ENCODE measurements at places on chromosomes 11 and 22.

GRCh38 chr11:24091594-24091993 is 405.3 kb upstream of the LUZP2 start:
- DNase-seq, result no peak

DNA sequence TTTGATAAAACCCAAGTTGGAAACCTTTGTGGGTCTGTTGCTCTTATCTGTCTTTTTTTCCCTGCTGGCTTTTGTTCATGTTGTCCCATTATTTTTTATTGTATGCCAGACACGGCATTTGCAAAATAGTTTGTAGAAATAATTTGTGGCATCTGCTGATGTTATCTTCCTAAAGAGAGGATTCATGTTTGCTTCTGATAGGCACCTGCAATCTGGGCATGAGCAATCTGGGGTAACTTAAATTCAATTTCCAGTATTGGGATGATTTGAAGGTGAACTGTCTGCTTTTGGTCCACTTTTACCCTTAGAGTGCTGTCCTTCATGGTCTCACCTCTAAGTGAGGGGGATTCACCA is 126.9 kb downstream of the CEP164 start:
- no peak for DNase-seq

DNA sequence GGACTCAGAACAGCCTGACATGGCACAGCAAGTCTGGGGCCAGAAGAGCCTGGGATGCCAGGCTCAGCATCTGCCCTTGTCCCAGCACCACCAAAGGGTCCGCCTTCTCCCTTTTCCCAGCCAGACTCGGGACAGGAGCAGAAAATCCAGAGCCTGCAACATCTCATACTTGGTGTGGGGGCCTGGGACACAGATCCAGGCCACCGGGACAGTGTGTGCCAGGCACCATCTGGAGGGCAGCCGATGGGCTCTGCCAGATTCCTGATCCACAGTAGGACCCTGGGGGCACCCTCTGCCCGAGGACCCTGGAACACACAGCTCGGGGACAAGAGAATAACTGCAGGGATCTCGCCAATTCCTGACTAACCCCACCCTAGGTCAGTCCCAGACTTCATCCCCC is 67.7 kb downstream of the PHF21B start:
- DNase-seq, result no peak

GRCh38 chr11:33842236-33842915 is 49.5 kb downstream of the LMO2 start:
- no peak for DNase-seq

GRCh38 chr11:95426823-95427462 is 195.9 kb upstream of the SESN3 start:
- DNase-seq, result no peak

DNA sequence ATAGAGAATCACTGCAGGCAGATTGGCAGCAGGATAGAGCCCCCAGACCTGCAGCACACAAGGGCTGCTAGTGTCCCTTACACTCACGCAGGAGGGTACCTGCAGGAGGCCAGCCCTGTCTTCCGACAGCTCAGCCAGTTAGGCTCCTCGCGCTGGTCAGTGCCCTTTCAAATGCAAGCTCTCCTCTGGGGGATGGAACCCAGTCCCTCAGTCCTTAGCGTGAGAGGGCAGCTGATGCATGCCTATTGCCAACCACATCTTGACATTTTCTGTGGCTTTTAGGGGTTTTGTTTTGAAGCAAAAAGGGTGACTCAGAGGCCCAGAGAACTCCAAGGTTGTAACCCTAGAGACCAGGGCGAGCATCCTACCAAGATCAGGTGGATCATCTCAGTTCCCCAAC is 40.0 kb downstream of the WNT11 start:
- no peak for DNase-seq

GRCh38 chr11:20002312-20003216 is 157.7 kb downstream of the DBX1 start:
- no peak for DNase-seq

- DNase-seq, result no peak
These were observed 219.6 kb downstream of the C11orf87 start for GRCh38 chr11:109641549-109641948.

- DNase-seq, result no peak
These were observed 19.2 kb upstream of the KDM2A start for GRCh38 chr11:67099831-67100324.

DNA sequence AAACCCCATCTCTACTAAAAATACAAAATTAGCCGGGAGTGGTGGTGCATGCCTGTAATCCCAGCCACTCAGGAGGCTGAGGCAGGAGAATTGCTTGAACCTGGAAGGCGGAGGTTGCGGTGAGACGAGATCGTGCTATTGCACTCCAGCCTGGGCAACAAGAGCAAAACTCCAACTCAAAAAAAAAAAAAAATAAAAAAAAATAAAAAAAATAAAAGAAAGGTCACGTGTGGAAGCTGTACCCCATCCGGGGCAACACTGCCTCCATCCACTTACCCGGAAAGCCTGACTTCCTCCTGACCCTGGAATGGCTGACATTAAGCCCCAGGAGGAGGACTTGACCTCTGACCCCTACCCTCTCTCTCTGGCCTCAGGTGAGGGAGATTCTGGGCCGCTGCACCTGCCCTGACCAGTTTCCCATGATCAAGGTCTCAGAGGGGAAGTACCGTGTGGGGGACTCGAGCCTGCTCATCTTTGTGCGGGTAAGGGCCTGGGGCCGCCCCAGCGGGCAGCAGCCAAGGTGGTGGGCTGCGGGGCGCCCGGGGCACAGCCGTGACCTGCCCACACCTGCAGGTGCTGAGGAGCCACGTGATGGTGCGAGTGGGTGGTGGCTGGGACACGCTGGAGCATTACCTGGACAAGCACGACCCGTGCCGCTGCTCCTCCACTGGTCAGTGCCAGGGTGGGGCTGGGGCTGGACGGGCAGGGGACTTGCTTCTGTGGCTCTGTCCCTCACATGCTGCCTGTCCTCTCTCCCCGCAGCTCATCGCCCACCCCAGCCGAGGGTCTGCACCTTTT is 3.8 kb downstream of the GAS2L1 start:
- DNase-seq, result no peak

GRCh38 chr22:23404689-23405365 is 175.3 kb downstream of the IGLL1 start:
- no peak for DNase-seq

GRCh38 chr11:2462986-2463765 is 18.4 kb downstream of the KCNQ1 start:
- DNase-seq, result peak; percentile 40

- DNase-seq, result no peak
These were observed 223.1 kb upstream of the KIRREL3 start for GRCh38 chr11:127223633-127224032.

Data from activated gamma-delta T cell treated with Interleukin-2 at 50 U/mL for 16 hours (primary cell).